NCI-H2081 (cell line): ENCODE measurements at places on chromosomes 1 and 21.

DNA sequence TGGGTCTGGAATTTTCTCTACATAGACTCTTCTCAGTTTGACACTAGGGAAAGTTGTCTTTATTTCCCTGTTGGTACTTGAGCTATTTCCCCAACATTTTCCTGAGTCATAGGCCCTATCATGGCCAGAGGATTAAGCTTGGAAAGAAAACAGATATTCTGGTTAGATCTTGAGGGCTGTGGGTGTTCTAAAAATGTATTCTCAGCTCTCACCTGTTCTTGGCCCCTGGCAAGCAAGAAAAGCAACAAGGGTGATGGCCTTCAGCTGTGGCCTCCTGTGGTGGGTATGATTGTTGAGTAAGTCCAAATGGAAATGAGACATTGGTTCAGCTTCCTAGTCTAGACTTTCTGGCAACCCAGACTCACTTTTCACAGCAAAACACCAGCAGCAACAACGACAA lies 17.4 kb upstream of the LCE3A start:
- no peak for DNase-seq

DNA sequence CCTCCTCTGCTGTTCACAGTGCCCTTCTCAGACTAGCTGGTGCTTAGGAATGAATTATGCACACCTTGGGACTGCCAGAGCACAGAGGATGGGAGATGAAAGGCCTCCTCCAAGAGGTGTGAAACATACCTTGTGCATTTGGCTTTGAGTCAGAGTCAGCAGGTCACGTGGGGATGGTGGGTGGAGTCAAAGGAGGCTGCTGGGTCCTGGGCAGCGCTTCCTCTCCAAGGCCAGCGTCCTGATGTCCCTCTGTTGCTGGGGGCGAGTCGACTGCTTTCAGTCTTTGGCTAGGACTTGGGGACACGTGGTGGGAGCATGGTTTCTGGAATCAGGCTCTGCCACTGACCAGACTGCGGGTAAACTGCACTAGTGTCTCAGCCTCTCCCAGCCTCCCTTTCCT lies 91.2 kb downstream of the AJAP1 start:
- no peak for DNase-seq

- DNase-seq, result peak; percentile 13
Observed at GRCh38 chr1:185998391-185998790, 264.2 kb downstream of the HMCN1 start.

DNA sequence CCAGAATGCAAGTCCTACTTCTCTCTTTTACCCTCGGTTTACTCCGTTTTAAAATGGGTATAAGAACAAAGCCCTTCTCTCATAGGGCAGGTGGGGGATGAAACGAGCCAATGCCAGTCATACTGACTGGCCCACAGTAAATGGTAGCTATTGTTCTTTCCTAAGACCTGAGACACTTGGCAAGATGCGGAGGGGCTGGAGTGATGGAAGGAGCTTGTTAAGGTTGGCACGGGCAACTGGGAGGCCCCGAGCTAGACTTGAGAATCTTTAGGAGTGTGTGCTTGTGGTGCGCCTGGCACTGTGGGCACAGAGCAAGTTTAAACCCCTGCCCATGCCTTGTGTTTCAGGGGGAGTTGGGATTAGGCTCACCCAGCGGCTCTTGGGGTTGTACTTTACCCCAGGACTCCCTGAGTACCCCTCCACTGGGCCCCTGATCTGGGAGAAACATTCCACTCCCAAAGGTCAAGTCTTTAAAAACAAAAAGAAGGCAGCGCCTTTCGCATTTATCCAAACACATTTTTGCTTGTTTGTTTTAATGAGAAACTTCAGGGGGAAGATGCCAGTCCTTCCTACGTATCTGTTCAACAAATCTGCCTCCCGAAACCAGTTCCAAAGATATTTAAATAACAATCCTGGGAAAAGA lies 240.6 kb upstream of the TMEM51 start:
- no peak for DNase-seq

DNA sequence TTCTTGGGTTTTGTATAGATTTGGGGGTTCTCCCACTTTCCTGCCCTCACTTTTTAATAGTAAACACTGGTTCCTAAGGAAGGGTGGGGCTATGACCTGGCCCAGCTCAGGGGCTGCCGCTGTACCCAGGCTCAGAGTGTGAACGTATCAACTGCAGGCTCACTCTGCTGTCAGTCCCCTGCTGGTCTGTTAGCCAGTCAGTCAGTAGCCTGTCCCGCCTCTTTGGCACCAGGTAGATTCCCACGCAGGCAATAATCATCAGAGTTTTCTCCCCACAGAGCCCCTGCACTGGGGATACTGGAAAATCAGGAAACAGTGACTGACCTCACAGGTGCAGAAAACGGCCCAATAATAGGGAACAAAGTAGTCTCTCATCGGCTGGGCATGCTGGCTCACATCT lies 15.0 kb upstream of the ALPL start:
- DNase-seq, result no peak

DNA sequence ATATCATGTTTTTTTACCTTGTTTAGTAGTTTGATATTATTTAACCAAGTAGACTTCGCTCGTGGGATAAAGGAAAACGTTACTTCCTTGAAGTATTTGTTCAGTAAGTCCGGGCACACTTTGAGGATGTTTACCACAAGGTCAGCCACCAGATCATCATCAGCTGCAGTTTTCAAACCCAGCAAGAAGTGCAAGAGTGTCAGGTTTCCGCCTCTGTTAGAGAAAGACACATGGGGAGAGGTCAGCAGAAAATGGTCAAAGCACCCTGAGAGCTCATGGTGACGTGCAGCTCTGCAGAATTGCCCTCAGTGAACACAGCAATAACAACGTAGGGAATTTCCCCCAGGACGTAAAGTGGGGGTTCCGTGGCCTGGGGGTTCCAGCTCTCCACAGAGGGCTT lies 24.4 kb downstream of the URB1 start:
- DNase-seq, result no peak

- DNase-seq, result no peak
Observed at GRCh38 chr1:97489834-97490233, 431.0 kb downstream of the DPYD start.

DNA sequence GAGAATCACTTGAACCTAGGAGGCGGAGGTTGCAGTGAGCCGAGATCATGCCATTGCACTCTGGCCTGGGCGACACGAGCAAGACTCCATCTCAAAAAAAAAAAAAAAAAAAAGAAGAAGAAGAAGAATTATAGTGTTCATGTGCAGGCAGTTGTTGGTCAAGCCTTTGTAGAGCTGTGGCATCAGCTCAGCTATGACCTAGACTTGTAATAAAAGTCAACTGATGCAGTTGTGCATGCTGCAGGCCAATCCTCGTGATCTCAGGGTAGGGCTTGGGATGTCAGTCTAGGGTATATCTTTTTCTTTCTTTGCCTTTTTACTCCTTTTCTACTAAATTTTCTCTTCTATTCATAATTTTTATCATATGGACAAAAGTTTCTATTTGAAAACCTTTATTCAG lies 76.2 kb downstream of the C1orf21 start:
- DNase-seq, result no peak

DNA sequence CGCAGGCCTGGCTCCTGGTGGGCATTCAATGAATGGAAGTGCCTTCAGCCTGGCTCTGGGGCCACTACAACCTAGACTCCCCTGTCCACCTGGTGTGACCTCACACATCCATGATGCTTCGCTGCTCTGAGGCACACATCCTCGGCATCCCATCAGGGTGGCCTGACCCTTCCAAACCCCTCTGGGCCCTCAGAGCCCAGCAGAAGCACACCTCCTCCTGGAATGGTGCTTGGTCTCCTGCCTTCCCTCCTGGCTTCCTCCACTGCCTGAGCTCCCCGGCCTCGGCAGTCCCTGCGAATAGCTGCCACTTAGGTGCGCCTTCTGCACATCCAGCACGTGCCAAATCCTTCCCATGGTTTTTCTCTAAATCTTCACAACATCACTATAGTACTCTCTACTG lies 133.8 kb downstream of the GLIS1 start:
- no peak for DNase-seq

DNA sequence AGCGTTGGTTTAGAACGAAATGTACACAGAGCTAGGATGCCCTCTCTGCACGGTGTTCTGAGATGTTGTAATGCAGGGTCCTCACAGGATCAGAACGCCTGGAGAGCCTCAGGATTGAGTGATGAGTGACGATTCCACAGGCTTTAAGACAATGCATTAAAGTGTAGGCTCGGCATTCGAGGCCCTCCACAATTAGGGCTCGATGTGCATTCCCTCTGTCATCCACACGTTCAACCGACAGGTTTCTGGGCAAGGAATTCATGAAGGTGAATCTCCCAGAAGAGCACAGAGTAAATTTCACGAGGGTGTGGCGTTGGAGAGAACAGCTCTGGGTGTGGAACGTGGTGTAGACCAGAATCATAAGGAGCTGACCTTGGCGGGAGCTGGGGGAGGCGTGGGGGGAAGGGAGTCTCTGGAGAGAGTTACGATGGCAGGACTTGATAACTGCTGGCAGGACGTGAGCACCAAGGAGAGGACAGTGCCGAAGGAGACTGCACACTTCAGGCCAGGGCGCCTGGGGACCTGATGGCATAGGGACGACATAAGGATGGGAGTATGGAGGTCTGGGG lies 51.0 kb upstream of the EFHD2 start:
- DNase-seq, result no peak

GRCh38 chr1:54134295-54134694 lies 18.5 kb downstream of the CDCP2 start:
- DNase-seq, result no peak

- no peak for DNase-seq
Observed at GRCh38 chr1:156260896-156261295, 13.0 kb upstream of the PAQR6 start.

GRCh38 chr1:161082996-161083747 lies 6.2 kb downstream of the NECTIN4 start:
- no peak for DNase-seq
